Mammary epithelial cell (primary cell): ENCODE measurements at places on chromosomes 2 and 18. TPM values are rescaled to one million over a fixed set of nuclear protein-coding genes. Genes with fewer than 3 reads are reported as not detected.

DNA sequence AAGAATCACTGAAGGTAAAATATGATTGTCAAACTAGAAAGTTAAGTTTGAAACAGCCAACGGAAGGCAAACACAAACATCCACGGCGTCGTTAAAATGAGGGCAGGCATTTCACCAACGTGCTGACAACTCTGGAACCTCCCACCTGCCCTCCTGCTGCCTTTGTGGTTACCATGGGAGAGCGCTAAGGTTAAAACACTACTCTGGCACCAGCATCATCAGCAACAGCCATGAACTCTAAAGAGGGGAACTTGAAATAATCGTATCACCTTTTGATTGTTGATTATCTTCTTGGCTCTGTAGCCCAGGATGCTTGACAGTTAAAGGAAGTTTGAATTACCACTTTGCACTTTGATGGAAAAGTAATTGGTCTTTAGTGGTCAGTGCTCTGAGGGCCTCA, 34.7 kb downstream of the CYB5A start:
- no peak for DNase-seq

DNA sequence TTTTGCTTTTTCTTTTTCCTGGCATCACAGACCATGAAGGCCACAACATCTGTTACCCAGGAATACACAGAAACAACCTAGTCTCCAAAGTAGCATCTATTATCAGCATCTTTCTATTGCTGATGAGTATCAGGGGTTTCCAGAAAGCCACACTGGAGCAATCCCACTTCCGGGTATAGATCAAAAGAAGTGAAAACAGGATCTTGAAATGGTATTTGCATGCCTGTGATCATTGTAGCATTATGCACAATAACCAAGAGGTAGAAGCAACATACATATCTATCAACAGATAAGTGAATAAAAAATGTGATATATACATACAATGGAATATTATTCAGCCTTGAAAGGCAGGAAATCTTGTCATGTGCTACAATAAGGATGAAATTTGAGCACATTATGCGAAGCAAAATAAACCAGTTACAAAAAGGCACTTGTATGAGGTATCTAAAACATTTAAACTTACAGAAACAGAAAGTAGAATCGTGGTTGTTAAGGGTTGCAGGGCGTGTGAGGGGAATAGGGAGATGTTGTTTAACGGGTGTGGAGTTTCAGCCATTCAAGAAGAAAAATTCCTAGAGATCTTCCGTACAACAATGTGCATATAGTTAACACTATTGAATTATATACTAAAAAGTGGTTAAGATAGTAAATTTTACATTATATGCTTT, 115.1 kb downstream of the KCNE4 start:
- DNase-seq: no peak

Gene ASTL
- total RNA-seq: 0.33 TPM

Gene GRB14
- total RNA-seq: 7.3 TPM

Gene UGT1A9
- total RNA-seq: not detected in 2 replicates
